SW480 (cell line): ENCODE measurements at places on chromosomes 1 and 21.
A peak's percentile ranks its signal among the peaks of the same experiment; 100 is the strongest.

DNA sequence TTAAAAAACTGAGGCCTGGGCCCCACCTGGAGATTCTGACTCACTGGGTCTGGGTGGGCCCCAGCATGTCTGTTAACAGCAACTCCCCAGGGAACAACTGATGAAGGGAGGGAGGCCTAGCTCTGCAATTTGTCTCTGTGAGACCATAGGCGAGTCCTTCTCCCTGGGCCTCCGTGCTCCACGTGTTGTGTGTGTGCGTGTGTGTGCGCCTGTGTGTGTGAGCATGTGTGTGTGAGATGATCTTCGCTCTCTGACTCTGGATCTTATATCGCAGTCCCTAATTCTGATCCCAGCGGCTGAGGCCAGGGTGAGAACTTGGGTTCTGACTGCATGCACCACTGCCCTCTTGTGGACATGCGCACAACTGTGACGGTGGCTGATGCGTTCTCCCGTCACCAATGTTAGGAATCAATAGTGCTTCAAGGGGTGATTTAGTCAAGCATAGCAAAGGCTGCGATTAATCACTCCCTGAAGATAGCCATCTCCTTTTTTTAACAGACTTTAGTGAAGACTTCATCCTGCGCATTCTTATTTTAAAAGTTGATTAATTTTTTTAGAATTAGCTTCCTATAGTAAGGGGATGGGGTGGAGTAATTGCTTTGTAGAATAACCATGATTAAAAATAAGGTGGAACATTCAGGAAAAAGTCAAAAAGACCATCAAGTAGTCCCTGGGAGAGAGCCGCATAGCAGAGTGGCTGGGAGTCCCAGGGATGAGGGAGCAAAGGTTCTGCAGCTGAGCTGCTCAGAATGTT lies 62.4 kb upstream of the USP24 start:
- peak; percentile 62 for DNase-seq

GRCh38 chr1:21337454-21337927 lies 47.2 kb upstream of the ECE1 start:
- DNase-seq = no peak

DNA sequence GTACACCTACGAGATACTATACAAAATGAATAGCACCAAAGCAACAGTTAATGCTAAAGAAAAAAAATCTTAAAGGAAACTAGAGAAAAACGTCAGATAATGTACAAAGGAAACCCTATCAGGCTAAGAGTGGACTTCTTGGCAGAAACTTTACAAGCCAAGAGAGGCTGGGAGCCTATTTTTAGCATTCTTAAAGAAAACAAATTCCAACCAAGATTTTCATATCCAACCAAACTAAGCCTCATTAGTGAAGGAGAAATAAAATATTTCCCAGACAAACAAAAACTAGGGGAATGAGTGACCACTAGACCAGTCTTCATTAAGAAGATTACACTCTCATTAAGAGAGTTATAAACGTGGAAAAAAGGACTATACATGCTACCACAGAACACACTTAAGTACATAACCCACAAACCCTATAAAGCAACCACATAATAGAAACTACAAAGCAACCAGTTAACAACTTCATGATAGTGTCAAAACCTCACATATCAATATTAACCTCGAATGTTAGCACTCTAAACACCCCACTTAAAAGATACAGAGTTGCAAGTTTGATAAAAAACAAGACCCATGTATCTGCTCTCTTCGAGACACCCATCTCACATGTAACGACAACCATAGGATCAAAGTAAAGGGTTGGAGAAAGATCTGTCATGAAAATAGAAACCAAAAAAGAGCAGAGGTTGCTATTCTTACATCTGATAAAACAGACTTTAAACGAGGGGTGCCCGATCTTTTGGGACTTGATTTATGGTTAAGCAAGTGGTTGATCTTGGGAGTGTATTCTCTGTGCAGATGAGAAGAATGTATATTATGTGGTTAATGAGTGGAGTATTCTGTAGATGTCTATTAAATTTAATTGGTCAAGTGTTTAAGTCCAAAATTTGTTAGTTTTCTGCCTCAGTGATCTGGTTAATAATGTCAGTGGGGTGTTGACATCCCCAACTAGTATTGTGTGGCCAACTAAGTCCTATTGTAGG lies 1301.4 kb downstream of the PLA2G4A start:
- no peak for DNase-seq

- no peak for DNase-seq
Measured at GRCh38 chr1:31532173-31532572, 44.1 kb upstream of the TINAGL1 start.

- no peak for DNase-seq
Measured at GRCh38 chr1:23480187-23481025, 3.6 kb downstream of the ASAP3 start.

DNA sequence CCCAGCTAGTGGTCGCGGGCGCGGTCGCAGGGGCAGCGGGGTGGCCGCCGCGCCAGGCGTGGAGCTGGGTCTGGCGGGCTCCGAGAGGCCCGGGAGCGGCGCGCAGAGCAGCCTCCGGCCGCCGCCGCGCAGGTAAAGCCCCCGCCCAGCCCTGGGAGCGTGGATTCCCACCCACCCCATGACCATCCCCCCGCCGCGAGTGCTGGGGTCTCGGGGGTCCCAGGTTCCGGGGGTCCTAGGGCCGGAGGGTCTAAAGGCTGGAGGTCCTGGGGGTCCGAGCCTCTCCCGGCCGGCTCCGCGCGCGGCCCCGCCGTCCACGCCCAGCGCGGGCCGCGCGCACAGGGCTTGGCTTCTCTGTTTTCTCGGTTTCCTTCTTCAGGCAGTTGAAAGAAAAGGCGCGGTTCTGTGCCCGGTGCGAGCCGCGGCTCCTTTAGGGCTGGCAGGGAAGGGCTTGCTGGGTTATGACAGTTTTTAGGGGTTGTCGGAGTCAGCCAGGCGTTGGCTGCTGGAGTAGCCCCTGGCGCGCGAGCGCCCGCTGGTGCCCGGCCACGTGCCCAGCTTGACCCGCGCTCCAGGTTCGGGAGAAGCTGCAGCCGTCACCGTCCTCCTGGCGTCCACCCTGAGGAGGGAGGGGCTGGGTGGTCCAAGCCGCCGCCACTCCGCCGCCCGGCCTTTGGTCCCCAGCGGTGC lies 359 bp downstream of the LRRC3 start:
- peak; percentile 79 for DNase-seq

GRCh38 chr1:55707196-55707595 lies 492.0 kb upstream of the USP24 start:
- DNase-seq = no peak

- DNase-seq = no peak
Measured at GRCh38 chr1:106680776-106681344, 375.6 kb upstream of the PRMT6 start.

- peak; percentile 62 for DNase-seq
Measured at GRCh38 chr1:11550664-11551283, 71.8 kb downstream of the DISP3 start.

GRCh38 chr1:201655243-201655642 lies 116.3 kb downstream of the NAV1 start:
- no peak for DNase-seq

- DNase-seq = no peak
Measured at GRCh38 chr1:40630488-40631223, 34.8 kb downstream of the RIMS3 start.

- DNase-seq = no peak
Measured at GRCh38 chr1:41574842-41575241, 90.4 kb upstream of the EDN2 start.
